ENCODE measurements at places on chromosomes 16 and 17.

- no peak for DNase-seq
Measured at GRCh38 chr16:48408688-48409087, 23.5 kb upstream of the SIAH1 start.

DNA sequence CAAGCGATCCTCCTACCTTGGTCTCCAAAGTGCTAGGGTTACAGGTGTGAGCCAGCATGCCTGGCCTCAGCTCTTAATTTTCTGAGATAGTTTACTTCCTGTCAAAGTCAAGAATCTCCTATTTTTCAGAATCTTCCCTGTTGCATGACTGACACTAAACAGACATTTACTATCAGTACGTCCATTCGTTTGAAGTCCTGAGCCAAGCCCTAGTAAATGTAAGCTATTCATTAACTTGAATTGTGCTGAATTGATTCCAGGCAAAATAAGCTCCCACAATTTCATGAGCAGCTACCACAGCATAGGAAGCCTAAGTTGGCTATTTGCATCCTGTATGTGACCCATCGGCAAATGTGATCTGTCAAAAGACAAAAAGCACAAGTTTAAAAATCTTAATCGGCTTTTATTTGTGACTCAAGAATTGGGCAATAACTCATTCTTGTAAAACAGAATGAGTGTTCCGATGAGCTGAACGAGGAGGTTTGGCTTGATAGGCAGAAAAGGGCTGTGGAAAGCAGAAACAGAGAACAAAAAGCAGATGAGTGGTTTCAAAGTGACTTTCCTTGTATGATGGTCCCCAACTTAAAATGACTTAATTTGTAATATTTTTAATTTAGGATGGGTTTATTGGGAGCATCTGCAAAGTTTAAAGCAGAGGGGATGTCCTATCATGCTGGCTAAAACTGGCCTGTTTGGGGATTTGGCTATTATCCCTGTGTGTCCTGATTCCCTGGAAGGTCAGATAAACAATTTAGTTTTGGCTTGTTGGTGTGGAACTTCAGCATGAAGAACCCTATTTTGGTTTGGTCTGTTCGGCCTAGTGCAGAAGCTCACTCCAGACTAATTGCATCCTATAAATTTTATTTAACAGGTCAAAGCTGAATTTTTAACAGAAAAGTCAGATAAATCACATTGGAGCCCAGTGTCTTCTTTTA is 14.2 kb downstream of the RNF112 start:
- no peak for DNase-seq

DNA sequence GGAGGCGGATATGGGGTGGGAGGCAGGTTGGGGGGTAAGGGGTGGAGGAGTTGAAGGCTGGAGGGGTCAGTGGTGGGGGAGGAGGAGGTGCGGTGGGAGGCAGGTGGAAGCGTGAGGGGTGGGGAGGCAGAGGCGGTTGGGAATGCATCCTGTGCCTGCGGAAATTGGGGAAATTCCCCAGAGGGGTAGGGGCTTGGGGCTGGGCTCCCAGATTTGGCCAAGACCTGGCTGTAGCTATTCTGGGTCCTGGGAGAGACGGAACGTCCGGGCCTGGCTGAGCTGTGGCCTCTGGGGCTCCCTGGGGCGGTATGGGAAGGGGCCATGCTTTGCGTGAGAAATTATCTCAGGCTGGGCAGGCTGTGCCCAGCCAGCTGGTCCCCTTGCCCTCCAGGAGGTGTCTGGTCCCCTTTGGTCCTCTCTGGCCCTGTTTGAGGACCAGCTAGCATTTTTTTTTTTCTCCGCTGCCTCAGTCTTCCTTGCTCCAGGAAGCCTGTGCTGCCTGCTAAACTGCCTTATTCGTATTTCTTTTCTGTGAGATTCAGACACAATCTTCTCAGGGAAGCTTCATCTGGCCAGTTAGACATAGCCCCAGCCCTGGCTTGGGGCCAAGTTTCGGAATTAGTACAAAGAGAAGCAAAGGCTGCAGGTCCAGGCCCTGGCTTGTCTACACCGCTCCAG is 7.3 kb upstream of the TRPV2 start:
- DNase-seq, result peak; percentile 27

- DNase-seq, result no peak
Measured at GRCh38 chr16:87765473-87765775, 362 bp downstream of the KLHDC4 start.

- no peak for DNase-seq
Measured at GRCh38 chr17:75269844-75270217, 1.2 kb downstream of the MIF4GD start.

- no peak for DNase-seq
Measured at GRCh38 chr16:78209951-78210661, 110.7 kb downstream of the WWOX start.

DNA sequence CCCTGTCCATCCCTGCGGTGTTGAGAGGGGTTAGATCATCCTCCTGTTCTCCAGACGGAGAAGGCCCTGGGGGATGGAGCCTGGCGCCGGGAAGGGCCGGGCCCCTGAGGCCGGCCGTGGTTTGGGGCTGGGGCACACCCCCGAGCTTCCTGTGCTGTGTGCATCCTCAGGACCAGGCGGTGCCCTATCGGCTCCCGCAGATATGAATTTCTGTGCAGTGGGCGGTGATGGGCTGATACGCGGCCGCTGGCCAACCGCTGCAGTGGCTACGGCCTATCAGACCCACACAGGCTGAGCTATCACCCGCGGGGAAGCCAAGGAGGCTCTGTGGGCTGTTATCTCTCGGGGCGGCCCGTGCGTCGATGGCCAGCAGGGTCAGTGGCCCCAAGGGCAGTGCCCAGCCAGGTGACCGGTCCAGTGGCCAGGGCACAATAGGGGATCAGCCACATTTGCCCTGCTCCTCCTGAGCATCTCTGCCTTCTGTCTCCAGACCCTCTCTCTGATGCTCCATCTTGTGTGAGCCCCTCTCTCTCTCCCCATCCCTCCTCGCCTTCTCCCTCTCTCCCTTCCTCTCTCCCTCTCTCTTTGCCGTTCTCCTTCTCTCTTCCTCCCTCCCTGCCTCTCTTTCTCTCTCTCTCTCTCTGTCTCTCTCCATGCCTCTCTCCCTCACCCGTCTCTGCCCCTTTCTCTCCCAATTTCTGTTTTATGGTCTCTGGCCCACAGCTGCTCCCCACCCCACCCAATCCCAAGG is 38.7 kb downstream of the ZFPM1 start:
- no peak for DNase-seq

DNA sequence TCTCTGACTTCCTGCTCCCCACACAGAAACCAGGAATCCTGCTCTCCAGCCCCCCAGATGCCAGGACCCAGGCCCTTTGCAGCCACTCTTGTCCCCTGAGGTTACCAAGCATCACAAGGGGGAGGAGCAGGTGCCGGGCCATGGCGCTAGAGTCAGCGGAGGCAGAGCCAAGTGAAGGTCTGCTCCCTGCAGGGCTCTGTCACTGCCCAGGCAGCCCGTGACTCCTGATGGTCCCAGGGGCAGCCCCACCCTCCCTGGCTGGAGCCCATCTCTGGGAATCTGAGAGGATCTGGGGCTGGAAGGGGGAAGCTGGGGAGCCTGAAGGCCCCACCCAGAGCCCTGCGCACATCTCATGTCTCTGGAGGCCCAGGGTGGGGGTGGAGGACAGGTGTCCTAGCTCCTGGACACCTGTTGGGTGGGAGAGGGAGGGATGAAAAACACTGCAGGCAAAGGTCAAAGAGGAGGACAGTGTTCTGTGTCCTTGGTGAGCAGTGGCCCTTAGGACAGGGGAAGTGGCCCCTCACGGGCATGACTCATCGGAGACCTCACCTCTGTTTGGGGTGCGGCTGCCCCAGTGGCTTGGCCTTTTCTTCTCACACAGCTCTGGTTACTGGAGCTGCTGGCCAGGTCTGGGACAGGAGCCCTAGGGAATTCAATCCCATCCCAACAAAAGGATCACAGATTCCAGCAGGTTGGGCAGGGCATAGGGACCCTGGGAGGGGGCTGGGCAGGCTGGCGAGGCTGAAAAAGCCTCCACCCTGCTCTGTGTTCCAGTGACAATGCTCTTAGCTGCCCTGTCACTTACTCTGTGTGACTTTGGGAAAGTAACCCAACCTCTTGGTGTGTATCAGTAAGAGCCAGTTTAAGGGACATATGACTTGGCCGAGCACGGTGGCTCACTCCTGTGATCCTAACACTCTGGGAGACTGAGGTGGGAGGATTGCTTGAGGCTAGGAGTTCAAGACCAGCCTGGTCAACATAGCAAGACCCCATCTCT is at the start of gene PRSS36:
TSS of gene PRSS36 (minus strand) at position 173 of the 997 bp plus-strand sequence. CDS start at position 142, 31 bp downstream.
- no peak for DNase-seq

DNA sequence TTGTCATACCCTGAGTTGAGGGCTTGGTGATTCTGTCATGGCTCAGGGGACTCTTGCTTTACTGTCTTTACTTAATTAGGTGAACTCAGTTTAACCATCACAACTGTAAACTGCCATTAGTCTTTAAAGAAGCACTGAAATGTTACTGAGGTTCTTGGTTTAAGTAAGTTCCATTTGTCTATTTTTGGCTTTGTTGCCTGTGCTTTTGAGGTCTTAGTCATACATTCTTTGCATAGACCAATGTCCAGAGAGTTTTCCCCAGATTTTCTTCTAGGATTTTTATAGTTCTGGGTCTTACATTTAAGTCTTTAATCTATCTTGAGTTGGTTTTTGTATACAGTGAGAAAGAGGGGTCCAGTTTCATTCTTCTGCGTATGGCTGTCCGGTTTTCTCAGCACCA is 137.5 kb downstream of the SOCS1 start:
- DNase-seq, result no peak

DNA sequence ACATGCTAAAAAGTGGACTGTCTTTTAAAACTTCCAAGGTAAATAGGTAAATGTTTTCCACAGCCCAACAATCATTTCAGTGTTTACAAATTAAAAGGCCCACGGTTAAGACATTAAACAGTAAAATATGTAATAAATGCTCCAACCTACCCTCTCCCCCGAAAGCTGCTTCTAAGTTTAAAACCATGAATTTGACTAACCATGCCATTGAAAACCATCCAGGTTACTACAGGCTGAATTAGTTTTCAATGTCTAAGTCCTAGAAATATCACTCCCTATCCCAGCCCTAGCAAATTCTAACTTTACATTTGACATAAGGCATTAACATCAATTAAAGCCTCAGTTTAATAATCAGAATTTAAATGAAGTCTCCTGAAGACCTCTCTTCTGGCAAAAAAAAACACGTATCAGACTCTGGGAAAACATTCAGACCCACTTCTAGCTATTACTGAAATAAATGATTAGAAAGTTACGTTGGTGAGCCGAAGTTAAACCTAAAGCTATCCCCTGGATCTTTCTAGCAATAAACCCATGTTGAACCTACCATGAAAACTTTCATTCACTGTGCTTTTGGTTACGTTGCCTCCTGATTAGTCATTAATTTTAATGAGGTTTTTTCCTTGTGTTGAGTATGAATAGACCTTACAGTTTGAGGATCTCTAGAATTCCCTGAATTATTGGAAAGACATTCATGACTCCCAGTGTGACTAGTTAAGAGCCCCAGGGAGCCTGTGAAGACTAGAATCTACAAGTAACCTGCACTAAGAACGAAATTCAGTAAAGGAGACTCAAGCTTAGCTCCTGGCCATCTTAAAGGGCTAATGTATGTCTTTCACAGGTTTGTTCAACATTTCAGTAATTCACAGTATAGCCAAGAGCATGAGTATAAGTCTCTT is 1.7 kb upstream of the POLG2 start:
- no peak for DNase-seq

- no peak for DNase-seq
Measured at GRCh38 chr17:29363716-29364115, 26.4 kb upstream of the TAOK1 start.

DNA sequence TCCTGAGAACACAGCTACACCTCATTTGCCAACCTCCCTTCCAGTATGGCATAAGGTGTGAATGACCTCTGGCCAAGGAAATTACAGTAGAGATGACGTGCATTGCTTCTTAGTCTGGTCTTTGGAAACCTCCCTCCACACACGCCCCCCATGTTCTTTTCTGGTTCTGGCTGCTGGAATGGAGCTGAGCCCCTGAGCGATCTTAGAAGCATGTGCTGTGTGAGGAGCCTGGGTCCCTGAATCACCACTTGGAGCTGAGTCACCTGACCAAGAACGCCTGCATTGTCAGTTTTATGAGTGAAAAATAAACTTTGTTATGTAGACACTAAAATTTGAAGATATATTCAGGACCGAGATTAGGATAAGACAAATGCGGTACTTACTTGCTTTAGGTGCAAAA is 51.4 kb downstream of the HS3ST3A1 start:
- DNase-seq, result no peak

DNA sequence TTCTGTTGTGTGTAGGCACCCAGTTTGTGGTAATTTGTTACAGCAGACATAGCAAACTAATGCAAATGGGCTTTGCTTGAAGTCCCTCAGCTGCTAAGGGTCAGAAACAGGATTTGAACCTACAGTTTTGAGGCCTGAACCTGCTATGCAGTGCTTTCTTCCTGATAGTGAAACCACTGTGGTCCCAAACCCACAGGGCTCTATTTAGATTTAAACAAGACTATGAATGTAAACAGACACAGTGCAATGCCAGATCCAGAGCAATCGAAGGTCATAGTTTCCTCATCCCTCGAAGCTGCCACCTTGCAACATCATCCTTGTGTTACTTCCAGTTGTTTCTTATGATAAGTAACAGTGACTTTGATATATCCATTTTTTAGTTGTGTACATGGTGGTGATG is 630.2 kb downstream of the WWOX start:
- DNase-seq, result no peak

DNA sequence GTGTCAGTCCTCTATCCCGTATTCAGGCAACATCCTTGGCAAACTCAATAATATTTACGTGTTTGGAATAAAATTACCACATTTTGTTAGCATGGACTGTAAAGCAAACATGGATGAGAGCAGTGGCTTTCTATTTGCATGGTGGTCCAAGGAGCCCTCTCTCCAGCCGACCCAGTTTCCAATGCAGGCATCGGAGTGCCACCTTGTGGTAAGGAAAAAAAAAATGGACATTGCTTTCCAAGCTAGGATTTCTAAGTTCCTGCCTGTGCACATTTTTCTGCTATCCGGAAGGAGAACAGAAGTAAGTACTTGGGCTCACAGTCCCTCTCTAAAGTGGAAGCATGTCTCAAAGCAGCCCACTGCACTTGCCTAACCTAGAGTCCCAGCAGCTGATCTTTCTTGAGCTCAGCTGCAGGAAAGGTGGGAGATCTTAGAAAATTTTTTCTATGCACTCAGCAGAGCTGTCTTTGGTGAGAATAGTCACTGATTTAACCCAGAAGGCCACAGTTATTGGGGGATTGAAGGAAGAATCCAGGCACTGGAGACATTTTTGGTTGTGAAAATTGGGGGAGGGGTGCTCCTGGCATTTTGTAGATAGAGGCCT is 46.0 kb upstream of the ERCC4 start:
- peak; percentile 12 for DNase-seq

DNA sequence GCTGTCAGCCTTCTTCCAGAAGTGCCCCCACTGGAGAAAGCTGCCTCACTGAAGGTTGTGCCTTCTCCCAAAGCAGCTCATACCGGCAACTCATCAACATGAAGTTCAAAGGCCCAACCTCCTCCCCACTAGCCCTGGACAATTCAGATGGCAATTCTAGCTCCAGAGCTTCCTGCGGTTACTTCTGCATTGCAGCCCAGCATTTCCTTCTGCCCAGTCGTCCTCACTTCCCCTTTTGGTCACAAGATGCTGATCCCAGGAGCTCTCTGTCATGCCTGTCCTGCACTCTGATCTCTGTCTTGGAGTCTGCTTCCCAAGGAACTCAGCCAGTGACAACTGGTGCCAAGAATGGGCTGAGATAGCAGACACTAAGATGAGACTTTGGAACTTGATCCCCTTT is 178.2 kb upstream of the SOX9 start:
- no peak for DNase-seq

All from NCI-H2171 (cell line).